Stimulated activated CD8-positive, alpha-beta memory T cell treated with anti-CD3 and anti-CD28 coated beads, Interleukin-12 subunit alpha, Interleukin-12 subunit beta, amount 100 ng/mL, for 4 hours (primary cell): ENCODE measurements at places on chromosomes 5 and 9.

GRCh38 chr5:39714036-39714698 lies 289.4 kb upstream of the DAB2 start:
- DNase-seq = no peak

- no peak for DNase-seq
Observed at GRCh38 chr9:93567271-93567959, 9.0 kb upstream of the PHF2 start.

GRCh38 chr5:604391-604831 lies 7.7 kb upstream of the CEP72 start:
- no peak for DNase-seq

GRCh38 chr5:163135849-163136248 lies 301.5 kb upstream of the CCNG1 start:
- DNase-seq = no peak

- peak; percentile 53 for DNase-seq
Observed at GRCh38 chr9:91164724-91165520, 196.8 kb downstream of the AUH start.

DNA sequence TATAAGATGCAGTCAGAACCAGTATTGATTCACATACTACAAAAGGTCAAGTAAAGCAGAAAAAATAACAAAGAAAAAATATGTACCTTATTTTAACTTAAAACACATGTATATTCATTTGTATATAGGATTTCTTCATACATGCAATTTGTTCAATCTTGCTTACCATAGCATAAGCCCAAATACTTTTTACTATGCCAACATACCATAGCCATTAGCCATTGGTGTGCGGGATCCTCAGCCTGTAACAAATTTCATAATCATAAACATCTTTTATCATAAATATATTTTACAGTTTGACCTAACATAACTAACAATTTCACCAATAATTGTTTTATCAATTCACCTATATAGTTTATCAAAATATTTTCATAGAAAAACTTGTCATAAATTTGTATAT lies 51.1 kb downstream of the MPDZ start:
- DNase-seq = no peak

DNA sequence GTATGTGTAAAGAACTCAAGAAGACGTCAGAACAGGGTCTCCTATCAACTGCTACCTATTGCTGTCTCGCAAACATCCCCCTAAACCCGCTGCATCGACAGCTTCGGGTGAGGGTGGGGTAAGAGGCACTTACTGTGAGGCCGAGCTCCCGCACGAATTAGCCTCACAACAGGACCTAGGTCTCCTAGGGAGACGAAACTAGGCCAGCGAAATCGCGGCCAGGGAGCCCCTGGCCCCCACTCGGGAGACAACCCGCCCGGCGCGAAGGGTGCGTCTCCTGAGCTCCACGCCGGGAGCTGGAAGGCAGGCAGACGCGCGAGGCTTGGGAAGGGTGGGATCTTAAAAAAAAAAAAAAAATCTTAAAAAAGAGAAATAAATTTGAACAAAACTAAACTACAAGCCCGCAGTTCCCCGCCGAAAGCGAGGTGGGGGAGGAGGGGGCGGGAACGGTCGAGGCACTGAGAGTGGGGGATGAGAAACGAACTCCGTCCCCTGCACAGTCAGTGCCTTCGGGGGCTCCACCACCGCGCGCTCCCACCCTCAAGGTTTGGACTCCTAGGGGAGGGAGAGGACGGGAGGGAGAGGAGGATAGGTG lies 33.0 kb upstream of the NFIB start:
- DNase-seq = no peak

GRCh38 chr5:180960209-180960608 lies 28.4 kb upstream of the BTNL3 start:
- DNase-seq = no peak

DNA sequence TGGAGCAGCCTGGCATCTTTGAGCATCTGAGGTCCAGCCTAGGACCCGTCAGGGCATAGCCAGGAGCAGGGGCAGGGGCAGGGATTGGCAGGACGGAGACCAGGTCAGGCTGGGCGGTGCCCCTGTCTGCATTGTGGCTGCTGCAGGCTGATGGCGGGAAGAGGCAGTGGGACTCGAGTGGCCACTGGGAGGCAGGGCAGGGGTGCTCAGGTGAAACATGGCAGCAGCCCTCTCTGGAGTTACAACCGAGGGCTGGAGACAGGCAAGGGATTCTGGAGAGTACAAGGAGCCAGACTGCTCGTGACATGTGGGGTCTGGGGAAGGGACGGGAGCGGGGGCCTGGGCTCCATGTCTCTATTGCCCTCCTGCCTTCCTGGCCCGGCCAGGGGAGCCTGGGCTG lies 97.4 kb upstream of the RAPGEF1 start:
- DNase-seq = no peak
